Stimulated activated CD8-positive, alpha-beta memory T cell treated with anti-CD3 and anti-CD28 coated beads, Interleukin-15, amount 100 ng/mL, for 1 hour (primary cell): ENCODE measurements at places on chromosomes 12 and 14.

GRCh38 chr12:52521568-52522266 lies 1.5 kb upstream of the KRT5 start:
- DNase-seq = no peak

DNA sequence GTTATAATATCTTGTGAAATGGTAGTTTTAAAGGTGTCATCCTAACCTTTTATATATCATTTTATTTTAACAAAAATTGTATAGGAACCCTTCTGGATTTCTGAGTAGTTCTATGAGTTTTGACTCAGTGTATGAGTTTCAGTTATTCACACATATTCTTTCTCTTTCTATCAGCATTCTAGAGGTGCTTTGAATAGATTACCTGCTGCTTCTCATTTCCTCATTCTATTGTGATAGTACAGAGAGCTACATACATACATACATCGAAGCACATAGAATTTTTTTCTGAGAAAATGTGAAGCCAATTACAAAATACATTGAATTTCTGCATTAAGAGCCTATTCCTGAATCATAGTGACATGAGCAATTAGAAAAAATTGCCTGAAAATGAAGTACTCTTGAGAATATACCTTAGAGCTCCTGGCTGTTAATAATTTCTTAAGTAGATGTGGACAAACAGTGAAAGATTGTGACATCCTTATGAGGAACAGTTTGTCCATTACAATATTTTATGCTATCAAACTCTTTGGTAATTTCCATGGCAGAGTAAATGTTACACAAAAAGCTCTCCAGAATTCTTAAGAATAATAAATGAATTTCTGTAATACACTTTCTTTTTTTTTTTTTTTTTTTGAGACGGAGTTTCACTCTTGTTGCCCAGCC lies 556.6 kb downstream of the TRHDE start:
- DNase-seq = no peak

- DNase-seq = no peak
These were observed 66.7 kb downstream of the RESF1 start for GRCh38 chr12:32025906-32026305.

DNA sequence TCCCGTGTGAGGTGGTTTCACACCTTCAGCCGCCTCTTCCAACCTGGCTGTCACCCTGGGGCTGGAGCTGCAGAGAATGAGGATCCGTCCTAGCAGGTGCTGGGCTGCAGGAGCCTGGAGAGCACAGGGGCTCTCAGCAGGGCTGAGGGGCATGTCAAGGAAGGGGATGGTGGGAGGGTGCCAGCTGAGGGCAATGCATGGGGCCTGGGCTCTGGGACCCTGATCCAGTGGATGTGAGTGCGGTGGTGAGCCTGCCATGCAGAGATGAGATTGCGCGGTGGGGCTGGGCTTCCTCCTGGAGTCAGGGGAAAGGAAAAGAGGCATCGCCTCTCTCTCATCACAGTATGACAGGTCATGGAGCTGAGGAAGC lies 31.5 kb downstream of the ANAPC7 start:
- DNase-seq = no peak

- no peak for DNase-seq
These were observed 76.0 kb upstream of the ACTN1 start for GRCh38 chr14:69055125-69055524.

DNA sequence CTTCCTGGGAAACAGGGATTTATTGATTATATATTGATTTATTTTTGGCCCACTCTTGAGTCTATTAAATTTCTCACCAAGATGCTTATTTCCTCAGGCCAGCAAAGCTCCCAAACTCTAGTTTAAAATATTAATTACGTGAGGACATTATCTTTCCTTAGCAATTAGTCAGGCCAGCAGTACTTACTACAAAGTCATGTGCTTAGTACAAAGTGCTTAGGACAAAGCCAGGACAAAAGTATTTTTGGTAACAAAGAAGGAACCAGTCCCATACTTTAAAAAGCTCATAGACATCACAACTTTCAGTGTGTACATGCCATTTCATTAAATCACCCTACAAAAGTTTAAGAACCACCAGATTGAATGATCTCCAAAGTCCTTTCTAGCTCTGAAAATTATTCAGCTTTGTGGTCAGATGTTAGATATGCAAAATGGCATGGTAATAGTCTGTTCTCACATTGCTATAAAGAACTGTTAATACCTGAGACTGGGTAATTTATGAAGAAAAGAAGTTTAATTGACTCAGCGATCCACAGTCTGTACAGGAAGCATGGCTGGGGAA lies 94.7 kb upstream of the PWP1 start:
- no peak for DNase-seq

- no peak for DNase-seq
These were observed 244.9 kb upstream of the LRIG3 start for GRCh38 chr12:59164991-59165718.

GRCh38 chr12:56885316-56885715 lies 48.9 kb downstream of the SDR9C7 start:
- no peak for DNase-seq

GRCh38 chr12:82964446-82964845 lies 277.7 kb downstream of the TMTC2 start:
- DNase-seq = no peak

DNA sequence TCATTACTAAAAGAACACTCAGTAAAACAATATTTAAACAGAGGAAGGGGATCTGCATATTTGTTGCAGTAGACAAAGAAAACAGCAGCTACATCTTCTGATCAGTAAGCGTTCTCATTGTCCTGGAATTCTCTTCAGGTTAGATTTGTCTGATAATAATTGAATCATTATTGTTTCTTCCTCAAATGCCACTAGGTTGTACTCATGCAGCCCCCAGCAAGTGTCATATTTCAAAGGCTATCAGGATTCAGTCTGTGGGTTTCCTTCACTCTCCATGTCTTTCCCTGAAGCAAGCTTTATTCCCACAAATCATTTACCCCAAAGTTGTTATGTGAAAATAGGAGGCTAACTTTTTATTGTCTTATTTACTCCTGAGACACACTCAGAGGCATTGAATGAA lies 14.7 kb downstream of the PIK3C2G start:
- DNase-seq = no peak

GRCh38 chr12:48424644-48425043 lies 47.7 kb upstream of the ANP32D start:
- no peak for DNase-seq
